ENCODE measurements at places on chromosomes 16 and 17. TPM values are rescaled to one million over a fixed set of nuclear protein-coding genes. Genes with fewer than 3 reads are reported as not detected.

The FAM234A gene
- 82.7 TPM for total RNA-seq

DNA sequence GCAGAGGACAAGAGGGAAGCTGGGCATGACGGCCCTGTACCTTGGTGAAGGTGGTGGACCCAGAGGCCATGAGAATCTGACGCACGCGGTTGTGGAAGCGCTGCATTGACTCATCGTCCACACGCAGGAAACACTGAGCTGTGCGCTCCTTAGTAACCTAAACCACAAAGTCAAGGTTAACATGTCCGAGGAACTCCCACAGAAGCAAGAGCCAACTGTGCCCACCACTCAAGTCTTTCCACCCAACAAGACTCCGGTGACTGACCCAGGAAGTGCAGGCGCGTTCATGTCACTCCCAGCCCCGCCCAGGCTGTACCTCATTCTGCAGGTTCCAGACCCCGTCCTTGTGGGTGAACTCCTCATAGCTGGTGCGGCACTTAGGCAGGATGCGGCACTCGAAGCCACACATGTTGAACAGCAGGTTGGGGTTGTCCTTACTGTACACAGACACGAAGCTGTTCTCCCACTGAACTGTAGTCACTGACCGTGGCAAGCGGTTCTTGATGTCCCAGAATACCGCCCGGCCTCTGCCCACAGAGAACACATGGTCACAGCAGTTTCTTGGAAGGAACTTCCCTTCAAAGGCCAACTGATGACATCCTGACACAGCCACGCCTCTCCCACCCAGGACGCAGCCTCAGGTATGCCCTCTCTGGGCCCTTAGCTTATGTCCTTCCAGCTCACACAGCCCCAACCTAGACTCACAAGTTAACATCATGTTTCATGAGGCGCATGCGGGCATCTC is 11.5 kb downstream of the PRPF8 start:
- peaks cover 7% of the 10 kb centered on the region for H3K27me3 ChIP-seq
- peaks cover 11% of the 10 kb centered on the region for H3K4me1 ChIP-seq
- peaks cover 13% of the 10 kb centered on the region for H3K36me3 ChIP-seq
- DNase-seq, result no peak

- no peak overlapping the region for H3K27ac ChIP-seq
- no peaks in the 10 kb centered on the region for H3K36me3 ChIP-seq
- H3K4me1 ChIP-seq, result no peaks in the 10 kb centered on the region
- peak; percentile 19 for DNase-seq
- peaks cover 7% of the 10 kb centered on the region for H3K27me3 ChIP-seq
These were observed 441 bp downstream of the CMTM4 start for GRCh38 chr16:66695935-66696668.

DNA sequence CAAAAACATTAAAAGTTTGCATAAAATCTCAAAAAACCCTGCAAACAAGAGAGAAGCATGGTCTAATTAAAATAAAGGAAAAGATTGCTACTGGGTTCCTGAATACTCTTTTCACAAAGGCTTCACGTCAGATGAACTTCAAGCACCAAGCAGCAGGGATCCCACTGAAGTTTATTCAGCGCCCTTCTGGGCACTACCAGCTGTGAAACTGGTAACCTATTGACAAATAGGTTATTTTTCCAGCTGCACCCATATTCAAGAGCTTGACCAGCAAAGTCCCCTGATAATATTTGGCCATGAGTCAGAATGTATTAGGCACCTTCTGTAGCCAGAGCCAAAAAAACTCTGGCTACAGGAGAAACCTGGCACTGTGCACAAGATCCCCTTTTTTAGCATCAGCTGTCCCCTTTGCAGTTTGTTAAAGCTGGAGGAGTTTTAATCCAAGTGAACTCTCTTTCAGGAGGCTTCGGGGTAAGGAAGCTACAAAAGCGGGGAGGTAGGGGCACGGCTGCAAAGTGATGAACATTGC is 60.3 kb downstream of the GRIN2A start:
- H3K36me3 ChIP-seq, result peaks cover 3% of the 10 kb centered on the region
- H3K4me3 ChIP-seq, result no peak overlapping the region
- no peak for DNase-seq
- peaks cover 1% of the 10 kb centered on the region for H3K27me3 ChIP-seq
- peaks cover 8% of the 10 kb centered on the region for H3K4me1 ChIP-seq

DNA sequence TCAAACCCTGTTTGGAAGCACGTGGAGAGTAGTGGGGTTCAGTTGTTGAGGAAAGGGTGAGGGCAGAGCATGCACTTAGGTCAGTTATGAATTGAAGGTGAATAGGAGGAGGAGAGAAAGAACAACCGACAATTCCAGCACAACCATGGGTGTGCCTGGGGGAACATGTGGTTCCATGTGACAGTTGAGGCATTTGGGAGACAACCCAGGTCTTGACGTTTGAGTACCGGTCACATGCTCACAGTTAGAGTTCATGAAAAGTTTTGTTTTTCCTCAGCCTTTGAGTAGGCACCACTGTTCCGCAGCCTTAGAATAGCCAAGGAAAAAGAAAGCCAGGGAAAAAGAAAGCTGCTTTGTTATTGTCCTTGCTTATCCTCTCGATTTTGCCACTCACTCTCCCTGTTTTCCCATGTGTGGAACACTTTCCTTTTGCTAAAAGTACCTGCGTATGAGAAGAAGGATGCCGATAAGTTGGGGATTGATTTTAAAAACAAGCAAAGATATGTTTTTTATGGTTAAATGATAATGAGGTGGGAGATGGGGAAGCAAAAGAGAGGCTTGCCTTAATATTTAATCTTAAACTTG is 25.6 kb upstream of the ABCC11 start:
- no peak overlapping the region for H3K27ac ChIP-seq
- peaks cover 2% of the 10 kb centered on the region for H3K27me3 ChIP-seq
- H3K4me1 ChIP-seq, result peaks cover 3% of the 10 kb centered on the region
- no peak for DNase-seq
- H3K4me3 ChIP-seq, result no peak overlapping the region

DNA sequence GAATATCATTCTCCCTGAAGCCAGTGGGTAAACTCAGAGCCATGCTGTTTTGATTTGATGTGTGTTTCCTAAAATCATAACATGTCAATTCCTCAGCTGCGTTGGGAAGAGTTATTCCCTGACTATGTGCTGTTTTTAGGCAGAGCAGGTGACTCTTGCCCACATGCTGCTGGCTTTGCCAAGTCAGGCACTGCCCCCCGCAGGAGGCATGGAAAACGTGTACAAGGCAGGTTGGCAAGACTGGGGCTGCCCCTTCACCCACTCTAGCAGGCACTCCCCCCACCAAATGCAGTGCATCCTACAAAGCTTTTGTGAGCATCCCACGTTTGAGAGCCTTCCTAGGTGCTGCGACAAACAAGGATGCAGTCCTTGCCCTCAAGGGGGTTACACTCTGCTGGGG is 38.3 kb upstream of the NAT9 start:
- H3K36me3 ChIP-seq, result peaks cover 4% of the 10 kb centered on the region
- no peak overlapping the region for H3K27ac ChIP-seq
- H3K4me1 ChIP-seq, result peaks cover 34% of the 10 kb centered on the region
- H3K27me3 ChIP-seq, result peaks cover 6% of the 10 kb centered on the region
- no peak for DNase-seq

GRCh38 chr17:80941171-80941570 is 50.5 kb upstream of the CHMP6 start:
- no peak for DNase-seq
- peaks cover 11% of the 10 kb centered on the region for H3K36me3 ChIP-seq
- peaks cover 7% of the 10 kb centered on the region for H3K4me1 ChIP-seq
- H3K27ac ChIP-seq, result no peak overlapping the region
- peaks cover 6% of the 10 kb centered on the region for H3K27me3 ChIP-seq
- no peak overlapping the region for H3K4me3 ChIP-seq

All from glutamatergic neuron (in vitro differentiated cells).